ENCODE measurements at places on chromosomes 13 and 19.
A peak's percentile ranks its signal among the peaks of the same experiment; 100 is the strongest.

DNA sequence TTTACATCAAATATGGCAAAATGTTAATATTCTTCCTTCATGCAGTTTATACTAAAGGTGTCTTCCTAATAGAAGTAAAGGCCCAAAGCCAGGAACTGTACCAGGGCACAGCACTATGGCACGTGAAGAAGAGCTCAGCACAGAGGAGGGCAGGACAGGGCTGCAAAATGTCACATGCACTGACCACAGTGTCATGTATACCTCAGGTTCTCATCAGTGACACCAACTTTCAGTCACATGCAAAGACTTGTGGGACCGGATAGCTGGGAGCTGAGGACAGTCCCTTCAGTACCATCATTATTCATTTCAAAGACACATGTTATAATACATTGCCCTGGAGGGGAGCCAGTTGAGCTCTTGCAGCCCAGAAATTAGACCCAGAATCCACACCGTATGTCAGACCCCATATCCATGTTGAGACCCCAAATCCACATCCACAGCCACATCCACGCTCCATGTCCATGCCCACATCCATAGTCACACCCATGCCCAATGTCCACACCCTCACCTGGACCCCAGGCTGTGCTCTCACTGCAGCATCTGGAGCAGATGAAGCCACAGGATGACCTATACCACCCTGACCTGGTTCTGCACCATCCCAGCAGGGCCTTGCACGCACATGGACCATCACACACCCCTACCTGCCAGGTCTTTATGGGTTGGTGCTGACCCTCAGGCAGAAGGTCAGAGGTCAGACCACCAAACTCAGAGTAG is 111.8 kb downstream of the TUBA3C start:
- no peak for DNase-seq

DNA sequence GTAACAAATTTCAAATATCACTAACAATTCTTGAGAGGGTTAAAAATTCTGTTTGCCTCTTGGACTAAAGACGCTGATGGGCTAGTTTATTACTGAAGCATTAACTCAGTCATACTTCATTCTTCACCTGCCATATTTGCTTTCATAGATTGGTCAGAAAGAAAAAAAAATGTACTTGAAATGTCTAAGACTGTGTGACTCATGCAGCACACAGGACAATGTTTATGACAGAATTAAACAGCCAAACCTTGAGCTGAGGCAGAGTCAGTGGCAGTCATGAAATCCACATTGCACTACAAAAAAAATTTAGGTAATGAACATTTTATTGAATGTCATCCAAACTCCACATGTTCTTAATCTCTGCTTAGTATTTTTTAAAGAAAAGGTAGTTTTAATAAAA is 135.6 kb downstream of the PRR20E start:
- DNase-seq = no peak

DNA sequence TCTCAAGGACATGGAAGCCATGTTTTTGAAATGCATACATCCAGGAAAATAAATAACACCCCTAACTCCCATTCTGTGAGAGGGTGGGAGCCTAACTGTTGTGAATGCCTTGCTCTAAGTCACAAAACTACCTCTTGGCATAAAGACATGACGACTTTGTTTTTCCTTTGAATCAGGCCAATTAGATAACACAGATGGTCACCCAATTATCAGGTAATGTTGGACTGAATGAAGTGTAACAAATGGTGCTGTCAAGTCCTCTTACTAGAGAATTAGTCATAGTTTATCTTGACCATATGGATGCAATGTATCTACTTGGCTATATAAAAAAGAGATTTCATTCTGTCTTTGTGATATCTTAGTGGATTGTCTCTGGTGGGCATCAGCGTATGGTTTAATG is 553.6 kb upstream of the ATXN8OS start:
- no peak for DNase-seq

- DNase-seq = no peak
Measured at GRCh38 chr19:3131168-3131567, 4.7 kb upstream of the GNA15 start.

DNA sequence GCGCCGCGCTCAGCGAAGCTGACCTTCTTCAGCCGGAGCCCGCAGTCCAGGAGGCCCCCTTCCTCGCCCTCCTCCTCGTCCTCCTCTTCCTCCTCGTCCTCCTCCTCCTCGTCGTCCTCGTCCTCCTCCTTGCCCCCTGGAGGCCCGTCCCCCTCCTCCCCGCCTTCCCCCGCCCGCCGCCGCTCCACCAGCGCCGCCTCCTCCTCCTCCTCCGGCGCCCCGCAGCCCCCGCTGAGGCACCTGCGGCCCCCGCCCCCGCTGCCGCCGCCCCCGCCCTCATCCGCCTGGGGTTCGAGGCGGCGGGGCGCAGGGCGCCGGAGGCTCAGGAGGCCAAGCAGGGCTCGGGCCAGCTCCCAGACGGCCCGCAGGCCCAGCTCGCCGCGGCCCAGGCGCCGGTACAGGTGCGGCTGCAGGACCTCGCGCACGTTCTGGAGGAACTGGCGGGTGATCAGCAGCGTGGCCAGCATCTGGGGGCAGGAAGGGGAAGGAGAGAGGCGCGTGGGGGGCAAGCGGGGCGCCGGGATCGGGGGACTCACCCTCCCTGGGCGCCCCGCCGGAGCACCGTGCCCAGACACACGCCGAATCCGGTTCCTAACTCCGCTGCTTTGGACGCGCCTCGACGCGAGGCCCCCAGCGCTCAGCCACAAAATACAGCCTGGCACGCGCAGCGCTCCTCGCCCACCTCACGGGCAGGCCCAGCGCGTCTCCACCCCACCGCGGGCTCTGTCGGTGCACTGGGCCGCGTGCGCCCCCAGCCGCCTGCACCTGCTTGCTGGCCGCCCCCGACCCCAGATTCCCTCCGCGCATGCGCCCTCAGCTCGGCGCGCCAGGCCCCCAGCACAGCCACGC is 5.9 kb downstream of the ANO8 start:
- no peak for DNase-seq

DNA sequence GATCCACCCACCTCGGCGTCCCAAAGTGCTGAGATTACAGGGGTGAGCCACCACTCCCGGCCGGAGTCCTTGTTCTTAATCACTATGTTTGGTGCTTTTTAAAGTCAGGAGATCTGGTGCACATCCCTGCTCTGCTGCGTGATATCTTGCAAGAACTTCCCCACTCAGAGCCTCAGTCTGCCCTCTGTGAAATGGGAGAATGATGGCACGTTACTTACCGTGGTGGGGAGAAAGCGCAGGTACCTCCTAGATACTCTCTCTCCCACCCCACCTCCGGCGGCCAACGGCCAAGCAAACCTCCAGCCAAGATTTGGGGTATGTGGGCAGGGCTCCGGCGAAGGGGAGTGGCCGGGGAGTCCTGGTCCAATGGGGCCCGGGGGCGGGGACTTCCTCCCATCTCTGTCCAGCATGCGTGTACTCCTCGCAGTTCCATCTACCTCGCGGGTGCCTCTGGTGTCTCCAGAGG is at the start of gene RYR1:
Gene RYR1, plus strand, starts transcription at position 424 of the 466 bp plus-strand sequence. CDS start 139 bp downstream, outside the sequence.
- DNase-seq = no peak

GRCh38 chr13:41634407-41634806 is 177.1 kb downstream of the RGCC start:
- DNase-seq = no peak

- DNase-seq = no peak
Measured at GRCh38 chr19:22622020-22622419, 12.1 kb upstream of the ZNF492 start.

GRCh38 chr19:18589380-18590272 is 1.0 kb downstream of the REX1BD start:
- DNase-seq = peak; percentile 37

- no peak for DNase-seq
Measured at GRCh38 chr19:1252821-1253513, 4.6 kb downstream of the MIDN start.

DNA sequence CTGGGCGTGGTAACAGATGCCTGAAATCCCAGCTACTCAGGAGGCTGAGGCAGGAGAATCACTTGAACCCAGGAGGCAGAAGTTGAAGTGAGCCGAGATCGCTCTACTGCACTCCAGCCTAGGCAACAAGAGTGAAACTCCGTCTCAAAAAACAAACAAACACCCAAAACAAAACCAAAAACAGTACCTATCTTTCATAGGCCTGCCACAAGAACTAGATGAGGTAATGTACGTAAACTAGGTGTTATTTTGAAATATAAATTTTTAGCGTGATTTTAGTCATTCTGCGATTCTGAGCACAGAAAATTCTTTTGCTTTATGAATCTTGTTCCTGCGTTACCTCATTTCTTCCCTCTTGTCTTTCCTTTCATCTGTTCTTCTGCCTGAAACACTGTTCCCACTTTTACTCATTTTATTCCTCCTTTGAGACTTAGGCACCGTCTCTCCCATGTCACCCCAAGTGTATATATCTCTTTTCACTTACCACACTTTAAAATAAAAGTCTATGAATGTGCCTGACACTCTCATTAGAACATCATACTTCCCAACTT is 238.2 kb upstream of the HTR2A start:
- DNase-seq = no peak

- DNase-seq = no peak
Measured at GRCh38 chr13:88339271-88339741, 668.1 kb downstream of the SLITRK5 start.

DNA sequence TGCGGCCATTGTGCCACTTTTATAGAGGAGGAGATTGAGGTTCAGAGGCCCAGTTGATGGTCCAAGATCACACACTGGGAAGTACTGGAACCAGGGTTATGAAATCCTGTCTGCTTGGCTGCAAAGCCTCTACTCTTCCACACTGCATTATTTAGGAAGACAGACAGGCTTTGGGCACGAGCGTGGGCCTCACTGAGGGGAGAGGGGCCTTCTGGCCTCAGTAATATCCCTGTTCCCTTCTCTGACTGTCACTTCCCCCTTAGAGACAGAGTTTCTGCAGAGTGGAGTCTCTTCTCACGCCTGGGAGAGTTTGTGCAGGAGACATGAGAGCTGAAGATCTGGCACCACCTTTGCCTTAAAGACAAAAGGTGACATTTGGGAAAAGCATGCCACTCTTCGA is 49.0 kb upstream of the PNMA8B start:
- no peak for DNase-seq

DNA sequence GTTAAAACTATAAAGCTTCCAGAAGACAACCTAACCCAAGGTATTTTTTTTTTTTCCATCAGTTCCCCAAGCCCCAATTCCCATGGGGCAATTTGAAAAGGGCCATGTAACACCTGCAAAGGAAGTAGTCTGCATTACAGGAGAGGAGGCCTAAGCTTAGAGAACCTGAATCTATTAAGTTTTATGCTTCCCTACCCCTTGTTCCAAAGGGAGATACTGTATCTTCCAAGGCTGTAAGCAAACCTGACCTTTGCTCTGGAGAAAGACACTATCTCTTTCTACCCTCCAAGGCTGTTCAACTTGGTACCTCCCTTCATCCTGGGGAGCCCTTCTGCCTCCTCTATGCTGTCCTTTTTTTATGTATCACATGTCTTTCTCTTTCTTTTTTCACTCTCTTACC is 15.0 kb downstream of the KATNAL1 start:
- no peak for DNase-seq

DNA sequence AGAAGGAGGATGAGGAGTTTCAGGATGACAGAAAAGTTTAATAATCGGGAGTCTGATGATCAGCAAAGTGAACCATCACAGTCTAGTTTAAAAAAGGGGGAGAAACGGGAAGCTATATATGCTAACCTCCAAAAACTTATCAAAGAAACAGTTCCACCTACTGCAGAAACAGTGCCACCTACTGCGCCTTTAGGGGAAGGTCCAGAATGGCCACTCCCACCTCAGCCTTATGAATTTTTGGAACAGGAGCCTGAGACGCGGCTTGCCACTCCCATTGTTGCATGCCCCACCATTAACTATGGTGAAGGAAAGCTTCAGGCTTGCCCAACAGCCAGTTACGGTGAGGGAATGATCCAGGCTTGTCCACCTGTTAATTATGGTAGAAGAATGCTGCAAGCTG is 929.0 kb downstream of the SLITRK6 start:
- no peak for DNase-seq

GRCh38 chr19:20660473-20661140 is 764 bp downstream of the ZNF626 start:
- no peak for DNase-seq

DNA sequence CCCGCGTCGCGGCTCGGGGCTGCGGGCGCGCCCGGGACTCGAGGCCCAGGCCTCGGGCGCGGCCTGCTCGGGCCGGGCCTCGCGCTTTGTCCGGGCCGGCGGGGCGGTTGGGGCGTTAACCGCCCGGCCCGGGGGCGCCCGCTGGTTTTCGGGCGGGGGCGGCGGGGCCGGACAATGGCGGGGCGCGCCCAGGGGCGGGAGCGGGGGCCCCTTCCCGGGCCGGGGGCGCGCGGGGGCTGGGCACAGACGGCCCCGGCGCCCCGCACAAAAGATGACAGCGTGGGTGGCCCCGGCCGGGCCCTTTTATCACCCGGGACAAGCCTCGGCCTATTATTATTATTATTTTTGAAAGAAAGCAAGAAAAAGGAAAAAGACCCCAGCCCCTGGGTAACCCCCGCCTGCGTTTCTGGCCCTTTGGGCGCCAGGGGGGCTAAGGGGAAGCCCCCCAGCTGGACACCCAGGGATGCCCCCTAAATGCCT is 419 bp downstream of the KDM4B start:
- no peak for DNase-seq

- no peak for DNase-seq
Measured at GRCh38 chr19:53002479-53002878, 11.2 kb upstream of the ERVV-1 start.

- no peak for DNase-seq
Measured at GRCh38 chr19:48968179-48968661, 3.1 kb downstream of the FTL start.
